Hepatocyte (in vitro differentiated cells): ENCODE measurements at places on chromosomes 3 and 15. TPM values are rescaled to one million over a fixed set of nuclear protein-coding genes. Genes with fewer than 3 reads are reported as not detected.
A peak's percentile ranks its signal among the peaks of the same experiment; 100 is the strongest.

The APH1B gene
- 19.5 and 19.9 TPM in 2 replicates for total RNA-seq

DNA sequence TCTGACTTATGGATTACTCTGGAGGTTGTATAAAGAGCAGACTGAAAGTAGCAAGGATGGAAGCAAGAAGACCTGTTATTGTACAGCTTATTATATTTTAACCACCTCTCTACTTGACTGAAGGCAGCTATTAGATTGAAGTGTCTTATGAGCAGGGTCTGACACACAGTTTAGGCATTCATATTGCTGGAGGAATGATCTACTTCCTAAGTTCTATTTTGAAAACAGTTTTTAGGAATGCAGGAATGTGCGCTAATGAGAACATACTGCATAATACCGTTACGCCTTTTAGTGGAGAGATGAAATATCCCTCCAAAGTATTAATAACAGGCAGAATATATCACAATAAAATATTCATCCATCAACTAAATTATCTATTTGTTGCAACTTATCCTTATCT, 193.3 kb downstream of the ISL2 start:
- no peak for DNase-seq

DNA sequence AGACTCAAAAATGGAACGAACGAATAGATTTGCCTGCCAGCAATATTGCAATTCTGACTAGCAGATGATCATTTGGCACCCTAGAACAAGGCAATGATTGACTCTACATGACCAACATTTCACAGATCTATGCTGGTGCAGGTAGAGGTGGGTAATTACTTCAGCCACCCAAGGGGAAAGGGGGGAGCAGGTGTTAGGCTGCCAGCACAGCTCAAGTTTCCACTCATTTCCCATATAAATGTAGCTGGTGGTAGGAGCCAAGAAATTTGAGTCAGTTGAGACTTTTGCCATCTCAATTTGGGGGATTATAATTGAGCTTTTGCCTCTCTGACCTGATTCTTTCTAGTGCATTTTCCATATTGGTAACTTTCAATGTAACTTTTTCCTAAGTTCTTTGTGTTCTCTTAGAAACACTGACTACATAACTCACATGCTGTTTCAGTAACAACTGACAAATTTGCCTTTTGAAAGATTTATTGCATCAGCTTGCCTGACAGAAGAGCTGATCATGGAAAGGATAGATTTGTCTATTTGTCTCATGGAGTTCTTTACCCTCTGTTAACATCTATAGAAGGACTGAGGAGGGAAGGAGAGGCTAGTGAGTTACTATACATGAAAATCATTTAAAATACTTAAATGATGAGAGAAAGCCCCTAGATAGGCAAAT, 902.5 kb downstream of the ZPLD1 start:
- no peak for DNase-seq

DNA sequence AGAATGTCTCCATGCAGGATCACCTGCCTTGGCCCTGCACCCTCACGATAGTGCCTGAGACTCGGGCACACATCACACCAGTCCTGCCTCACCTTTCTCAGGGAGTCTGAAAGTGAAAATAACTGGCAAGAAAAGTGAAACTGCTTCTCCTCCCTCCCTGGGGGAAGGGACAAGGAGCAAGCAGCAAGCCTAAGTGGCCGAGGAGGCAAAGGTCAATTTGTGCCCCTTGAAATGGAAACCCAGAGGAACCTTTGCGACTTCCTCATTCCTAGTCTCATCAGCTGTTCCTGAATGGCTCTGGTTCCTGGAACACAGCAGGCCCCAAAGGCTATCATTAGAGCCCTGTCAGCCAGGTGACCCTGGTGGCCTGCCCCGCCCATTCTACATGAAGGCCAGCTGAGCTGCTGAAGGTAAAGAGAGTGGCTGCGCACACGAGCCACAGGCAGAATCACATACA, 28.0 kb upstream of the SLCO2A1 start:
- DNase-seq = peak; percentile 75

GRCh38 chr15:80582816-80583423, 112.2 kb upstream of the ABHD17C start:
- DNase-seq = no peak

DNA sequence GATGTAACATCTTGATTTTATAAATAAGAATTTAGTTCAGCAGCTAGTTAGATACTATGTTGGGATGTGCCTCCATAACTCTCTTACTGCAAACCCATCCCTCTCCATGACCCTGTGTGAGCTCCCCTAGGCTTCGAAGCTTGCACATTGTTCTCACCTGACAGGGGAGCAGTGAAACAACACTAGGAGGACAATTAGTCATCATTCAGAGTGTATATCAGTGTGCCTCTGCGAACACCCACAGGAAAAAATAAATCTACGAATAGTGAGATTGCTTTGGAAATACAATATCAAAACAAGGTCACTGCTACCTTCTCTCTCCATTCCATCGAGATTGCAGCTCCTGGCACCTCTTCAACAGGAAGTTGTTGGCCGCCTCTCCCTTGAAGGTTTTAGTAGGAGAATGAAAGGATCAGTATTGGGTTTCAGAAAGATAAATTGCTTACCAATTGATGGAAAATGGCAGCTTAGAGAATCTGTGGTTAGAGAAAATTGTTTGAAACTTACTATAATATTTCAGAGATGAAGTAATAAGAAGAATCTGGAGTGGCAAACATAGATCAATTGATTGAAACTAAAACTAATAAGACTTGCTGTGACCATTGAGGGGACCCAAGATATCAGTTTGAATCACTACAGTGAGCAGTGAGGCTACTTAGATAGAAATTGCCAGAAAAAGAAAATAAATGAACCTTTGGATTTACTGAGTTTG, 103.2 kb downstream of the CHL1 start:
- DNase-seq = no peak

GRCh38 chr3:47270526-47270925, 12.1 kb downstream of the KIF9 start:
- no peak for DNase-seq

DNA sequence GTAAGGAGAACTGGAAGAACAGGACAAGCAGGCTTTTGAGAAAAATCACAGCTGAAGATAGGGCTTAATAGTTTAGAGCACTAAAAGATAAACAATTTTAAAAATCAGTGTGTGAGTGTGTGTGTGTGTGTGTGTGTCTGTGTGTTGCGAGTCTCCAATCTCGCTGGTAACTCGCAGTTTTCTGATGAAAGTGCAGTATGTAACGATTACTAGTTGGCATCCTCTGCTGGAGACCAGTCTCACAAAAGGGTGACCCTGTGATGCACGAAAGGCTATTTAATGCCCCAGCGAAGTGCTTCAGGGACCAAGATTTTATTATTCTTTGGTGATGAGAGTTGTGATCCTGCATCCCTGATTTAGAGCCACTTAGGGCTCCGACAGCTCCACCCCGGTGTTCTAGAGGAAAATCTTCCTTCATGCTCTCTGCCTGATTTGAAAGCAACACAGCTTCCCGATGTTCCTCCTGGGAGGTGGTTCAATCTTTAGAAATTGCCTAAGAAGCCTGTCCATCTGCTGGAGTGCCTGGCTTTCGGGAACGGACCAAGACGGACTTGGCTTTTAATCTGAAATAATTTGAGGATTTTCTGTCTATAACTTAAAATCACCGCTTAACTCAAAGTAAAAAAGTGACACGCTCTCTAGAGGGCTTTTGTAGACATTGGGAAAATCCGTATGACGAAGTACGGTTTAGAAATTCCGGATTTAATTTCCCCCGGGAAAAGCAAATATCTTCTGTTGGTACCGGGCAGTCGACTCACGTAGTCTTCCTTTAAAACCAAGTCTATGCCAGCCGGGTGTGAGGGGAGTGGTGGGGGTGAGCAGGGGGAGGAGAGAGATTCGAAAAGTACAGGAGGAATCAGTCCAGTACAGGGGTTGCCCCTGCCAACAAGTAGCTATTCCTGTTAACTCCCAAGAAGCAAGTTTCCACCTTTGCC, 1.1 kb upstream of the ALCAM start:
- peak; percentile 38 for DNase-seq

The PRR23C gene
- total RNA-seq = not detected in 2 replicates

The TSEN2 gene
- 7.8 and 9.6 TPM in 2 replicates for total RNA-seq

- no peak for DNase-seq
Observed at GRCh38 chr3:43096761-43097160, 9.1 kb downstream of the POMGNT2 start.

DNA sequence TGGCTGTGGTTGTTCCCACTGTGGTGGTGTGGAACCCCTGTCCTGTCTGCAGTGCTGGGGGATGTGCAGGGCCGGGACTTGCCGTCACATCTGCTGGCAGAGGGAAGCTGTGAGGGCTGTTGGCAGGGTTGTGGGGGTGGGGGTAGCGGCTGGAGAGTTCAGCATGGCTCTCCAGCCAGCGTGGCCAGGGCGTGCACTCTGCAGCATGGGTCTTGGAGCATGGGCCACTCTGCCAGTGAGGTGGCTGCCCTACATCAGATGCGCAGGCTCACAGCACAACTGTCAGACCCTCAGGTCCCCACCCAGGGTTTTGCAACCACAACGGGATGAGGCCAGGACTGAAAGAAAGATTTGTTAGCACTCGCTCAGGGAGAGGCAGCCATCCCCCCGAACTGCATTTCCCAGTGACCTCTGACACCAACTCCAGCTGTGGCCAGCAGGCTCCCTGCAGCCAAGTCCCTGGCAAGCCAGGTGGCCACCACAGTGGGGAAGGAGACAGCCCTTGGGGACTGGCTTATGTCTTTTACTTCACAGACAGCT, 237.7 kb upstream of the LYSMD4 start:
- DNase-seq = no peak

GRCh38 chr3:184423561-184423960, 43.7 kb downstream of the CHRD start:
- no peak for DNase-seq

GRCh38 chr3:149908424-149908957, 62.2 kb downstream of the PFN2 start:
- no peak for DNase-seq
